Omental fat pad (tissue), 4 donors: ENCODE measurements at places on chromosomes 5 and 9. TPM values are rescaled to one million over a fixed set of nuclear protein-coding genes. Genes with fewer than 3 reads are reported as not detected.

GRCh38 chr5:131382407-131383395, 118.8 kb downstream of the CDC42SE2 start:
- DNase-seq: no peak

The PHPT1 gene
- total RNA-seq: 53.9 TPM

- no peak for DNase-seq
These were observed 72.4 kb upstream of the GNAQ start for GRCh38 chr9:78103971-78104433.

The ZNF474 gene
- total RNA-seq: 2.1 TPM

The PCDHA9 gene
- total RNA-seq: 0.79 TPM

DNA sequence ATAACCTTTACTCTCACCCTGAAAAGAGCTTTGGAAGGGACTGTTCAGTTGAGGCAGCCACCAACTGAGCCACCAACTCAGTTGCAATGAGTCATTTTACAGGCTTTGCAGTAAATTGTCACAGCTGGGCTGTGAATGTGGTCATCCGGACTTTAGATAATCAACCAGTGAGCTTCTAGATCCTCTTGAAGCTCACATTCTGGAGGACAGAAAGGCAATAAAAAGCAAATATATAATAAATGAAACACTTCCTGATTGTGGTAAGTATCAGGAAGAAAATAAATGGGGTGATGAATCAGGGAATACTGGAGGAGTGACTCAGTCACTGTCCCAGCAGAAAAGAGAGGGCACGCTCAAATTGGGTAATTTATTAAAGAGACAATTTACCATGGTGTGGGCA, 13.2 kb upstream of the C5orf58 start:
- no peak for DNase-seq
